ENCODE measurements at places on chromosomes 1 and 21. TPM values are rescaled to one million over a fixed set of nuclear protein-coding genes. Genes with fewer than 3 reads are reported as not detected.

GRCh38 chr21:45112371-45112770 is 38.0 kb downstream of the ADARB1 start:
- DNase-seq = no peak

GRCh38 chr1:94253456-94254017 is 16.2 kb upstream of the ARHGAP29 start:
- DNase-seq = no peak

OPN3 gene
- total RNA-seq = 4.1 TPM

ALDH4A1 gene
- 31.9 TPM for total RNA-seq

GRCh38 chr1:181104042-181104789 is 15.7 kb downstream of the IER5 start:
- no peak for DNase-seq

DNA sequence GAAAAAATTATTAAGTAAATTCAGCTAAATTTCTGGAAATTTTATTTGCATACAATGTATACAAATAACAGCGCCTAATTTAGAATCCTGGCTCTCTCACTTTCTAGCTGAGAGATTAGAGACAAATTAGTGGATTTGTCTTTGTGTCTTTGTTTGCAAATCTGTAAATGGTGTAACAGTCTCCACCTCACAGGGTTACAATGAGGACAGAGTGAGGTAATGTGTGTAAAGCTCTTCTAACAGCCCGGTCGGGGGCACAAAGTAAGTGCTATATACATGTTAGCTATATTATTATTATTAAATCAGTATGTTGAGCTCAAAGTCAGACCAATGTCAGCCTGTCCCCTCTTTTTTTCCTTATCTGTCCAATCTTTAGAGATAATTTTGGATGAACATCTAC is 5.0 kb upstream of the ADAMTSL4 start:
- DNase-seq = no peak

DNA sequence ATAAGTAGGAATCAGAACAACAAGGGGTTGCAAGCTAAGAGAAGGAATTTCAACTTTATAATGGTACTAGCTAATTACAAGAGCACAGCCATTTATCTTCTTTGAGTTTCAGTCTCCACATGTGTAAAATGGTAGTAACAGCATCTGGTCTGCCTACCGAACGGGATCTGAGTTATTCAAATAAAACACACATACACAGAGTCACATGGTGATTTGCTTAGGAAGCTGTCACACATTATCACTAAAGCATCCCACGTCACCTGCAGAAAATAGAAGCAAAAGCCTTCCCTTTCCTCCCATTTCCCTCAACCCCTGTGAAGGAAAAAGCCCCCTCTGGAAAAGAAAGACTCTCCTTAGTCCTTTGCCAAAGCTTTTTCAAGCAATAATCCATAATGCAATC is 389.7 kb downstream of the OMA1 start:
- DNase-seq = no peak

- no peak for DNase-seq
Measured at GRCh38 chr1:210709701-210710100, 381.0 kb downstream of the HHAT start.

DNA sequence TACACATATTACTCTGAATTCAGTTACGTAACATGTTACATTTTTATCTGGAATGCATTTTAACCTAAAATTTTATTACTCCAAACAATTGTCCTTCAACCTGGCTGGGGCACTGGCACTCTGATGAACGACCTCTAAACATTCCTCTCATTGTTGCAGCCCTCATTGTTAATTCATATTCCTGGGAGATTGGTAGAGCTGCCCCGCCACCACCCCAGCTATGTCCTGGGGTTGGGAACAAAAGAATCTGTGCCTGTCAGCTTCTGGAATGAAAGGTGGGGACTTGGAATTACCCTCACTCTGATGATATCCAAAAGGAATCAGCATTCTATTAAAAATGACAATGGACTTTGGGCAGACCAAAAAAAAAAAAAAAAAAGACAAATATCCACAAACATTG is 38.0 kb upstream of the DESI2 start:
- DNase-seq = no peak

ANKRD45 gene
- not detected for total RNA-seq

- peak; percentile 63 for DNase-seq
Measured at GRCh38 chr1:231357831-231358354, 19.8 kb downstream of the SPRTN start.

USH2A gene
- not detected for total RNA-seq

LORICRIN gene
- not detected for total RNA-seq

DNA sequence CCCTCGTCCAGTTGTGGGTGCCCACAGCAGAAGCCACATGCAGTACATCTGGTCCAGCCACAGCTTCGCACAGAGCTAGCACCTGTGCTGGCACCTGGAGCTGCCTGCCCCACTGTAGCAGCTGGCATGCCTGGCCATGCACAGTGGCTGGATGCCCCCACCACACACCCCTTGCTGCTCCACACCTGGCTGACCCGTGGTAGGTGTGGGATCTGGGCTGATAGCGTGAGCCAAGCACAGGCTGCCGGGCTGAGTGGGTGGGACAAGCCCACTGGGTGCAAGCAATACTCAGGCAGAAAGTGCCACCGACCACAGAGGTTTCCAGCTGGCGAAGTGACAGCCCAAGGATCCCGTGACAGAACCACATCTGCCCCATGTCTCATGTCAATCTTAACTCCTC is 30.6 kb upstream of the BACE2 start:
- DNase-seq = no peak

DNA sequence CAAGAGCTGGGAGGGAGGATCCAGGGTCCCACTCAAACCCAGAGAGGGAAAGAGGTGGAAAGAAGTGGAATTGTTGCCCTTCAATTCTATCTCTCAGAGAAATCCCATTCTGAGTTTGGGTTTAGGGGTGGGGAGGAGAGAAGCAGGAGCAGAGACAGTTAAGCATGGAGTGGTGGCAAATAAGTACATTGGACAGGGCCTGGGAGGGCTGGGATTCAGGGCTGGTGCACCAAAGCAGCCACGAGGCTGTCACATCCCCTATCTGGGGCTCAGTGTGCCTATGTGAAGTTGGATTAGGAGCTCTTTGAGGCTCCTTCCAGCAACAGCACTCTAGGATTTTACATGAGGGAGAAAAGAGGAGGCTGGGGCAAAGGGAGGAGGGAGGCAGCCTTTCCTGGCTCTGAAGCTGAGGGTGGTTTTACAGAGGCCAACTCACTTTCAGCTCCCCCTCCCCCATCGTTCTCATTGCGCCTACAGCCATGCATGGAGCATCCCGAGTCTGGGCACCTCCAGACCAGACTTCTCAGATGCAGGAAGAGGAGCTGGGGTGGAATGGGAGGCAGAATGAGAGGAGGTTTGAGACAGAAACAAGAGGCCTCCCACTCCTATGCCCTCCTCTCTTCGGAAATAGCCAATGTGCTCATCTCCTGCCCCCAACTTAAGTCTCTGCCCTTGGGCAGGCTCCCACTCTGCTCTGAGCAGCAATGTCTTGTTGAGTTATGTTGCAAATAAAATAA is 3.0 kb upstream of the SYT6 start:
- no peak for DNase-seq

AKR1A1 gene
- total RNA-seq = 56.0 TPM

- DNase-seq = no peak
Measured at GRCh38 chr1:221776495-221777301, 34.8 kb upstream of the DUSP10 start.

DISC1 gene
- total RNA-seq = 1.6 TPM

RPTN gene
- total RNA-seq = not detected

GRCh38 chr21:32256251-32256650 is 22.6 kb downstream of the MIS18A start:
- no peak for DNase-seq

- DNase-seq = no peak
Measured at GRCh38 chr21:34520764-34521508, 8.9 kb upstream of the KCNE1 start.

DNA sequence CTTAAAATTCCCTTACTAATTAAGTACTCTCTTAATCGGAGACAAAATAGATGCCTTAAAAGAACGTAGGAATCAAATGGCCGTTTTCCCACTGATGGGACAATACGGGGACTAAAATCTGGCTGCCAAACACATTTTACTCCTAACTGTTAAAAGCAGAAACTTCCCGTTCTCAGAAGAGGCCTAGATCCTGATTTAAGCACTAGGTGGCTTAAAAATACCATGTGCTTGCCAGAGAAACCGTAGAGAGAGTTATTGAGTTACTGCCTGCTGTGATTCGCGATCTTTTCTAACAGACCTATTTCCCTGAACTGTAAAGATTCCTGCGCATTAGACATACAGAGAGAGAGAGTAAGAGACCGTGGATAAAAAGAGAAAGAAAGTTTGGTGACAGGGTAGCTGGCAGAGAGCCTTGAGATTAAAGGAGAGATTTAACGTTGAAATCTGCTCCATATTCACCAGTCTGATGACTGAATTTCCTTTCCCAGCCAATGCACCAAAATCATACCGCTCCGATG is 54.4 kb upstream of the STUM start:
- no peak for DNase-seq

DNA sequence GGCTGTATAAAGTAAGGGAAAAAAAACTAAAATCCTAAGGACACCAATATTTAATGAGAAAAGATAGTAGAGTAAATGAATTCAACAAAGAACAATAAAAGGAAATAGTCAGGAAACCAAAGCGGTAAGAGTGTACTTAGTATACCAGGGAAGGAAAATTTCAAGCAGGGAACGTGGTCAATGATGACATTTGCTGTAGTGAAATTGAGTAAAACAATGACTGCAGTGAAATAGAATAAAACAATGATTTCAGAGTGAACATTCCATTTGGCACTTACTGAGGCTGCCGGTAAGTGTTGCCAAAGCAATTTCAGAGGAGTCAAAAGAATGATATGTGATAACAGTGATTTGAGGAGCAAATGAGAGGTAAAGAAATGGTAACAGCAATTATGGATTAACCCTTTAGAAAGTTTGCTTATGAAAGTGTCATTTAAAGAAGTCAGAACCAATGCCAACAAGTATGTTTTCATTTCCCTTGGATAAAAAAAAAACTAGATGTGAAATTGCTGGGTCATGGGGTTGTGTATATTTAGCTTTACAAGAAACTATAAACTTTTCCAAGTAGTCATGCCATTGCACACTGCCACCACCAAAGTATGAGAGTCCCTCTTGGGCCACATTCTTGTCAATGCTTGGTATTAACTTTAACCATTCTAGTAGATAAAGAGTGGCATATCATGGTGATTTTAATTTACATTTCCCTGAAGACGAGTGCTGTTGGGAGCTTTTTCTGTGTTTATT is 50.5 kb downstream of the VCAM1 start:
- no peak for DNase-seq

DNA sequence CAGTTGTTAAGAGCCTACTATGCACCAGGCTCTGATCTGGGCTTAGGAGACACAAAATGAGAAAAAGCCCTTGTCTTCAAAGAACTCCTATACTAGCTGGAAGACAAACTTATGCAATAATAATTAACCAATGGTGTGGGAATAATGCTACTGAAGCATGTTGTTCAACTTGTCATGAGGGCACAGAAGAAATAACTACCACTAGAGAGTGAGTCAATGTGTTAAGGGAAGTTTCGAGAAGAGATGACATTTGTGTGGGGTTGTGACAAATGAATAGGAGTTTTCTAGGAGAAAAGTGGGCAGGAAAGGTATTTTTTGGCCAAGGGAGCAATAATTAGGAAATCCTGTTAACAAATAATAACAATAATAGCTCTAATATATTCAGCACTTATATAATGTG is 205.0 kb downstream of the PDE4B start:
- DNase-seq = no peak

- no peak for DNase-seq
Measured at GRCh38 chr21:34625030-34625593, 10.2 kb upstream of the RCAN1 start.

DNA sequence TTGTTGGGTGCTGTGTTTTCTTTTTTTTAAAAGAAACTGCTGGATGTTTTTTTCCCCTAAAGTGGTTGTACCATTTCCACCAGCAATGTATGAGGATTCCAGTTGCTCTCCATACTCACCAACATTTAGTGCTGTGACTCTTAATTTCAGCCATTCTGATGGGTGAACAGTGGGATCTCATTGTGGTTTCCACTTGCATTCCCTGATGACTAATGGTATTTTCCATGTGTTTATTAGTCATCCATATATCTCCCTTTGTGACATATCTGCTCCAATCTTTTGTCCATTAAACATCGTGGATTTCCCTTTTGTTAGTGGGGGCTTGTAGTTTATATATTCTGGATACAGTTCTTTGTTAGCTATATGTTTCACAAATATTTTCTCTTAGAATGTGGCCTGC is 206.0 kb downstream of the CAMTA1 start:
- no peak for DNase-seq

NPHS2 gene
- not detected for total RNA-seq

GRCh38 chr1:169064103-169064502 is 42.4 kb upstream of the ATP1B1 start:
- no peak for DNase-seq

ANKRD65 gene
- total RNA-seq = 2.4 TPM

GRCh38 chr1:32405672-32406467 is 11.6 kb upstream of the BSDC1 start:
- DNase-seq = no peak

DNA sequence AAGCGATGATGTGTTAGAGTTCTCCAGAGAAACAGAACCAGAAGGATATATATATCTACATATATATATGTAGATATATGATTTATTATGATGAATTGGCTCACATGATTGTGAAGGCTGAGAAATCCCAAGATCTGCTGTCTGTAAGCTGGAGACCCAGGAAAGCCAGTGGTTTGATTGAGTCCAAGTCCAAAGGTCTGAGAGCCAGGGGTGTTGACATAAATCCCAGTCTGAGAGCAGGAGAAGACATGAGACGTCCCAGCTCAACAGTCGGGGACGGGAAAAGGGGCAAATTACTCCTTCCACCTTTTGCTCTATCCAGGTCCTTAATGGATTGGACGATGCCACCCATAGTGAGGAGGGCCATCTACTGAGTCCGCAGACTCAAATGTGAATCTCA is 126.6 kb downstream of the PRDM2 start:
- no peak for DNase-seq

DNA sequence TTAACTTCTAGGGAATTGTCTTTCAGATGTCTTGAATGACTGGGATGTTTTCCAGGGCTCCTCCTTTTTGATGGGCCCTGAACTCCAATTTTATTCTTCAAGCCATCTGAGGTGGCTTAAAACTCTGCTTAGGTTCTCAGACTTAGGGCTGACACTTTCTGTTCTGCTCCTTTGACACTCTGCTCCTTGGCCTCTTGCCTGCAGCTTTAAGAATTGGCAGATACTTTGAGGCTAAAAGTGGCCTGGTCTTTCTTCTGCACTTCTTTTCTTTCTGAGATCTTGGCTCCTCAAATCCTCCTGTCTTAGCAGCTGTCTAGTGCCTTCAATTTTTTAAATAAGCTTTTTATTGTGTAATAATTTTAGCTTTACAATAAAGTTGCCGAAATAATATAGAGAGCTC is 294.6 kb downstream of the RPS6KC1 start:
- no peak for DNase-seq

GRCh38 chr1:22709891-22710700 is 543 bp upstream of the EPHB2 start:
- DNase-seq = peak; percentile 81

DNA sequence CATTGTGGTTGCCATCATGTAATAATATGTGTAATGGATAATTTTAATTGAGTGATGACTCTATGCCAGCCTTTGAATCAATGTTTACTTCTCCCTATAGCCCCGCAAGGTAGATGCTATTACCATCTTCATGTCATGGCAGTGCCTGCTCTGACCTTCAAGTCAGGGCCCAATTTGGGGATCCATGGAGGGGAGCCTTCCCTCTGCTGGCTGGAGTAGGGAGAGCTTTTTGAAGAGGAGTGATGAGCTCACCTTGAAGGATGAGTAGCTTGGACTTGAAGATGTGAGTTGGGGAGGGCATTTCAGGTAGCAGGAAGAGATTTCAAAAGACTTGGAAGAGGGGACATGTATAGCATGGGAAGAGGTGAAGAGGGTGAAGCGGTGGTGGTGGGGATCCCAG is 189.2 kb downstream of the FOXD2 start:
- DNase-seq = no peak

TMPRSS15 gene
- not detected for total RNA-seq
